ENCODE measurements at places on chromosomes 5 and 9. TPM values are rescaled to one million over a fixed set of nuclear protein-coding genes. Genes with fewer than 3 reads are reported as not detected.

PCDHB4 gene
- not detected for total RNA-seq

CCDC192 gene
- not detected for total RNA-seq

NUP155 gene
- total RNA-seq: 53.3 TPM

APBA1 gene
- 0.55 TPM for total RNA-seq

NR2F1 gene
- 0.37 TPM for total RNA-seq

FRMD3 gene
- 2.0 TPM for total RNA-seq

STOML2 gene
- total RNA-seq: 211 TPM

IDNK gene
- total RNA-seq: 10.1 TPM

SHLD3 gene
- 0.51 TPM for total RNA-seq

IL33 gene
- total RNA-seq: not detected

HBEGF gene
- 5.8 TPM for total RNA-seq

FASTKD3 gene
- total RNA-seq: 5.1 TPM

ISOC1 gene
- 22.2 TPM for total RNA-seq

PTGDS gene
- total RNA-seq: not detected

PCDHGA1 gene
- total RNA-seq: not detected

UTP15 gene
- 4.8 TPM for total RNA-seq

ACER2 gene
- 1.9 TPM for total RNA-seq

OGN gene
- total RNA-seq: not detected

GRAMD2B gene
- 38.3 TPM for total RNA-seq

GRM6 gene
- total RNA-seq: not detected

NPR3 gene
- 2.6 TPM for total RNA-seq

SMIM32 gene
- not detected for total RNA-seq

AK8 gene
- total RNA-seq: 0.58 TPM

AFAP1L1 gene
- total RNA-seq: 3.6 TPM

MAP3K1 gene
- total RNA-seq: 32.4 TPM

CTNND2 gene
- total RNA-seq: not detected

RFK gene
- 35.3 TPM for total RNA-seq

PCDHB9 gene
- 1.1 TPM for total RNA-seq

ANXA2R gene
- total RNA-seq: not detected

ESM1 gene
- total RNA-seq: not detected

SETX gene
- total RNA-seq: 8.5 TPM

ZFP2 gene
- total RNA-seq: not detected

SH3PXD2B gene
- 25.2 TPM for total RNA-seq

LPAR1 gene
- total RNA-seq: 28.2 TPM

KCNIP1 gene
- not detected for total RNA-seq

TOR2A gene
- 2.6 TPM for total RNA-seq

ECSCR gene
- not detected for total RNA-seq

SLC46A2 gene
- not detected for total RNA-seq

PARP8 gene
- total RNA-seq: 2.7 TPM

WDR38 gene
- not detected for total RNA-seq

NACC2 gene
- 20.2 TPM for total RNA-seq

SH3RF2 gene
- 11.0 TPM for total RNA-seq

G3BP1 gene
- total RNA-seq: 55.1 TPM

SPATA31E1 gene
- not detected for total RNA-seq

EXD3 gene
- 5.3 TPM for total RNA-seq

SLC25A48 gene
- not detected for total RNA-seq

ENTPD8 gene
- not detected for total RNA-seq

OR1Q1 gene
- not detected for total RNA-seq

ITGA2 gene
- total RNA-seq: 1.9 TPM

CDH6 gene
- total RNA-seq: 76.6 TPM

C9orf152 gene
- total RNA-seq: not detected

FOXD4 gene
- total RNA-seq: not detected

CRHBP gene
- total RNA-seq: not detected

PPP3R2 gene
- total RNA-seq: not detected

IER5L gene
- 73.3 TPM for total RNA-seq

MARCHF11 gene
- not detected for total RNA-seq

SPINK13 gene
- 0.14 TPM for total RNA-seq

Measured in Caki2 (cell line).